ENCODE measurements at places on chromosomes 12 and 14. TPM values are rescaled to one million over a fixed set of nuclear protein-coding genes. Genes with fewer than 3 reads are reported as not detected.

- no peak for DNase-seq
These were observed 272.6 kb downstream of the PRKD1 start for GRCh38 chr14:29654901-29655550.

DNA sequence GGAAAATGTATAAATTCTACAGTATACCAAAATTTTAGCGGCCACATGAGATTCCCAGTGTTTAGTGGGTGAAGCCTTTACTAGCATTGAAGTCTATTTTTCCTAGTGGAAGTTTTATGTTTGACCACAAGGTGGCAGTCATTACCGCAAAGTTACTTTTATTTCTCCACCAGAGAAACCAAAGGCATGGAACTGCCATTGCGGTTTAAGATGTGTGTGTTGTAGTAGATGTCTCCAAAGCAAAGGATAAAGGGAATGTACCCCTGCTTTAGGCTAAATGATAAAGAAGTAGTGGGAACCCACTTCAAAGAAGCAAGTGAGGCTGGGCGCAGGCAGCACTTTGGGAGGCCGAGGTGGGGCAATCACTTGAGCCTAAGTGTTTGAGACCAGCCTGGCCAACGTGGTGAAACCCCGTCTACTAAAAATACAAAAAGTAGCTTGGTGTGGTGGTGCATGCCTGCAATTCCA is 140.5 kb downstream of the PRKCH start:
- peak; percentile 59 for DNase-seq

- no peak for DNase-seq
These were observed 574 bp upstream of the CRADD start for GRCh38 chr12:93676408-93677194.

DNA sequence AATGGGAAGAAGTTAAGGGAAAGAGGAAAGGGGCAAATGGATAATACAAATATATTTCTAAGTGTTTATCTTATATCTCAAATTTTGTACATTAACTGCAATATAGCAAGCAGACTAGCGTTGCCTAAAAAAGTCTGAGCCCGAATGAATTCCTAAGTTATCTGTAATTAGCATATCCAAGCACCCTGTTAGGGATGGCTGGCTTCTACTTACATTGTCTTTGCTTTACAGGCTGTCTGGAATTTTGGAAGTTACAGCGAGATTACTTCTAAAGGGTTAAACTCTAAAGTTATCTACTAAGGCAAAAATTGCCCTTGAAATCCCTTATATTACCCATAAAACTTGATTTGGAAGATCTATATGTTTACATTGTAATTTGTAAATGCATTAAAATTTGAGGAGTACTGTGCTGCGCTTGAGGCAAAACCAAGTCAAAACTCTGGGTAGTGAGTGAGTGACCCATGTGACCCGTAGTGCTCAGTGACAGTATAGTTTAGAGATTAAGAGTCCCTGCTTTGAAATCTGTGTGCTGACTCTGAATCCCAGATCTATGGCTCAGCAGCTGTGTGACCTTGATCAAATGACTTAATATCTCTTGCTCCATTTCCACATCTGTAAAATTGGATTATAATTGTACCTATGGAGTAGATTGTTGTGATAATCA is 17.3 kb upstream of the LIN7A start:
- no peak for DNase-seq

GRCh38 chr12:57734591-57734990 is 4.0 kb downstream of the AGAP2 start:
- no peak for DNase-seq

DNA sequence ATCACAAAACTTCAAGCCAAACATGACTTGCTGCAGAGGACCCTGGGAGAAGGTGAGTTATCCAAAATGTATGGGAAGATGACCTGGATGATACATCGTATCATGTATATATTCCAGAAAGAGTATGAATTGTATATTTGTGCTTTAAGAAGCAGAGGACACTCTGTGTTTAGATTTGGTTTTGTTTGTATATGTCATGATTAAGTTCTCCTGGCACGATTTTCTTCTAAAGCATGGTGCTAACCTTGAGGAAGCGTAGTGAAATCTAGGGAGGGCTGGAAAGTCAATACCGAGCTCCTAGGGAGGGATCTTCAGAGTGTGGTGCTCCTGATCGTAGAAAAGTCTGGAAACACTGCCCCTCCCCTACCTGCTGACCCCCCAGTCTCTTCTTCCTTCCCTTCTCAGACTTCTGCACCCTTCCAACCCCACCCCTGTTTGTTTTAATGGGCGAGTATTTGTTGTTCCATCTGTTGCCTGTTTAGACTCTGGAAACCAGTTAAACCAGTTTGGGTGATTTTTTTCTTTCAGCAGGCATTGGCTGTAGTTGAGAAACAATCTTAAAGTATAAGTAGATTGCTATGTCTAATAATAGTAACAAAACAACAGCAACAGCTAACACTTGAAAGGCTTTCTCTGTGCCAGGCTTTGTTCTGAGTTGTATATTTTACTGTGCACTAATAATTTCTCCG is 141.6 kb downstream of the KICS2 start:
- peak; percentile 75 for DNase-seq

The SCN8A gene
- 4.2 TPM for total RNA-seq

The FBRSL1 gene
- 101 TPM for total RNA-seq

The COX8C gene
- not detected for total RNA-seq

DNA sequence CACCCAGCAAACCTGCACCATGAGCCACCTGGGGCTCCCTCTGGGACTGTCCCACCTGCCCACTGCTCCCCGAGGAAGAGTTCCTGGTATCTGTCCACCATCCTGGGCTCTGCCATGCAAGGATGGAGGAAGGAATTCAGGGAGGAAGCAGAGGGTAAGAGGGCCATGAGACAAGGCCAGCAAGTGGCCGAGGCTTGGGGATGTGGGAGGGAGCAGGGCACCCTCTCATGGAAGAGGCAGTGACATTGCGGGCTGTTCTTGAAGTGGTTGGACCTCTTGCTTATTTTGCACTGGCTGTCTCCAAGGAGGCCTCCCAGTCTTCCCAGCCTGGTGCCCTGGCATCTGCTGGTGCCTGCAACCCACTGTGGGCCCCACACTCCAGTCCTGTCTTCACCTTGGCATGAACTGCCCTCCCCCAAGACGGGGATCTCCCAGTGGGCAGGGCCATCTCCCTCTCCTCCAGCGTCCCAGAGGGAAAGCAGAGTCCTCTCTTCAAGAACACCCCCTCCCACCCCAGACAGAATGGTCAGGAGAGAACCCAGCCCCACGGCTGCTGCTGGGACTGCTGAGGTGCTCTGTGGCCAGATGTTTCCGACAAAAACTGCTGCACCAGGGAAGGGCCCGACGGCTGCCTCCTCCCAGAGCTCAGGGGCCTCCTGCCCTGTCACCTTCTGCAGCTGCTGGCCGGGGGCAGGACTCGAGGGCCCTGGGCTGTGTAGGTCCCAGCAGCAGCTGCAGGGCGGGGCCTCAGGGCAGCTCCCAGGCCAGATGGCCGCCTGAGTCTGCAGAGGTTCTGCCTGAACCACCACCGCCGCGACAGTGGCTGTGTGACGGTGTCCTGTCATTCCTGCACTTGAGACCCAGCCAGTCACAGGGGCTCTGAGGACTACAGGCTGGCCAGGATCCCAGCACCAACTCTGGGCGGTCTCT is 1.8 kb upstream of the AKT1 start:
- peak; percentile 51 for DNase-seq

GRCh38 chr14:56862836-56863235 is 52.6 kb upstream of the OTX2 start:
- no peak for DNase-seq

GRCh38 chr12:33427071-33427470 is 12.5 kb downstream of the SYT10 start:
- no peak for DNase-seq

The MAP3K9 gene
- 13.0 TPM for total RNA-seq

- no peak for DNase-seq
These were observed 84.0 kb downstream of the DCAF5 start for GRCh38 chr14:69068744-69069421.

DNA sequence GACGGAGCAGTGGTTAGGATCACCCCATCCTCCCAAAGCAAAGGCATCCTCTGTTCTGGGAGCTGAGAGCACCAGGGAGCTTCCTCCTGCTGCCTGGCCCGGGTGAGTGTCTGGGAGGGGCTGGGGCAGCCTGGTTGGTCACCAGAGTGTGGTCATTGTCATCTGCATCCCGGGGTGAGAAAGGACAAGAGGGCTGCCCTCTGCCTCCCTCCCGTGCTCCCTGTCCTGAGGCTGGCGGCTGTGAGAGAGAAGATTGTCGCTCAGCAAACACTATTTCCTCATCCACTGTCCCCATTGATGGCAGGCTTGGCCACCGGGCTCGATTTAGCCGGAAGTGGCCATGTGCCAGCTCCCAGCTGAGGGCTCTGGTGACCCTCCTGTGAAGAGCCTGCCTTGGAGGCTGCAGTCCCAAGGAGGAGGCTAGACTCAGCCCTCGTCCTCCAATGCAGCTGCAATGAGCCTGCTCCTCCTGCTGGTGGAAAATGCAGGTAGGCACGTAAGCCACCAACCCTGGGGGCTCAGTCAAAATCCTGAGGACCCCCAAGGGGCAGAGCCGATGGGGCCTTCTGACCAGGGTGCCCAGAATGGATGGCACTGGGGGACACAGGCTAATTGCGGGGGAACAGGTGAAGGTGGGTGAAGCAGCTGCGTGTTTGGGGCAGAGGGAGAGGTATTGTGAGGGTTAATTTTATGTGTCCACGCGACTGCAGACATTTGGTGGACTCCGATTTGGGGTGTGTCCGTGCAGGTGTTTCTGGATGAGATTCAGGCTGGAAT is 155.7 kb downstream of the KIF26A start:
- peak; percentile 68 for DNase-seq

DNA sequence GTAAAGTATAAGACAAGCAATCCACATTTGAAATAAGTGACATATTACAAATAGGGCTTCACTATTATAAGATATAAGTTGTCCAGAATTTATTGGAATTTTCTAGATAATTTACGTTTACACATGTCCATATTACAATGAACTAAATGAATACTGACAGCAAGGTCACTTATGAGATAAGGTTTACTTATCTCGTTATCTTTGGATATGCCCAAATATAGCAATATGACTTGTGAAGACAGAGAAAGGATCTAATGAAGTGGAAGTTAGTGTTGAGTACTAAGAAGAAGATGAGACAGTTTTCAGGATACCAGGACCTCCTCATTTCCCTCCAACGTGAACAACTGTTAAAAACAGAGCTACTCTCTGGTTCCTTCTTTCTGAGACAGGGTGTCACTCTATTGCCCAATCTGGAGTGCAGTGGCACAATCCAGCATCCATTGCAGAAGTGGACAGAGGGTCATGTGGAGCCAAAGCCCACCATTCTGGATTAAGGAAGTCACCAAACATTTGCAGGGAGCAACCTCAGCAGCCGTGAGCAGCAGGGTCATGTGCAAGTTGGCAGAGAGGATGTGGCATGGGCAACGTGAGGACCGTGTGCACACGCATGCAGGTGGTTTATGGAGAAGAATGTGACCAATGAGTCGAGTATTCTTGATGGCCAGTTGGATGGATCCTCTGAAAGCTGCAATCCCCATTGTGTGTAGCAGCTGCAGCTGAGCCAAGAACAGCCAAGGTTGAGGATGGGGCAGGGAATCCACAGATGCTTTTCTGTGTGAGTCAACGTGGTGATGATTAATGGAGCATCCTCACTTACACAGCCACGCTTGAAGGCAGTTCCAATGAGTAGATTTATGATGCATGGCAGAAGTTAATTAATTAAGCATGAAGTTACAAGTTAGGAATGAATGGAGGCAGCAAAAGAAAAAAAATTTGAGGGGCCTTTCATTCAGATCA is 111.0 kb downstream of the BICD1 start:
- no peak for DNase-seq

DNA sequence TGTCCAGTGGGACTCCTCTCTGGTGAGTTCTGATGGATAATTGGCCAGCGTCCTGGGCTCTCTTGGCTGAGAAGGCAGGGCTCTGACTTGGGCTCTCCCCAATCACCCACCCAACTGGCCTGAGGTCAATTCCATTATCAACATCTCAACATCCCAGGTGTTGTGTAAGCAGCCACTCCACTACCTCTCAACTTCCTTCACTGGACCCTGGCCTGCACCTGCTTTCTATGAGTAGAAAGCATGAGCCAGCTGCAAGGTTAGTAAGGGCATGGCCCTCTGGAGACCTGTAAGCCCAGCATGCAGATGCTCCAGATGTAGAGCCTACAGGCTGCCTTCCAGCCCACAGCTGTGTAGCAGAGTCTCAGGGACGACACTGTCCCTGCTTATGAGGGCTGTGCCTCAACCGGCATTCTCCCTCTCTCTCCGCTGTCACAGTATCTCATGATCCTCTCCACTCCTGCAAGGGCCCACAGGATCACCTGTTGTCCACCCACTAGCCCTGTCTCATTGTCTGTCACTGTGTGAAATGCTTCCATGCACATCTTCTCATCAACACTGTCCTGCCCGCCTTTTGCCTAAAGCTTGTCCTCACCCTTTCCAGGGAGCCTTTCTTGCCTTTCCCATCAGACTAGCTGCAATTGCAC is 5.4 kb upstream of the KRT81 start:
- no peak for DNase-seq

DNA sequence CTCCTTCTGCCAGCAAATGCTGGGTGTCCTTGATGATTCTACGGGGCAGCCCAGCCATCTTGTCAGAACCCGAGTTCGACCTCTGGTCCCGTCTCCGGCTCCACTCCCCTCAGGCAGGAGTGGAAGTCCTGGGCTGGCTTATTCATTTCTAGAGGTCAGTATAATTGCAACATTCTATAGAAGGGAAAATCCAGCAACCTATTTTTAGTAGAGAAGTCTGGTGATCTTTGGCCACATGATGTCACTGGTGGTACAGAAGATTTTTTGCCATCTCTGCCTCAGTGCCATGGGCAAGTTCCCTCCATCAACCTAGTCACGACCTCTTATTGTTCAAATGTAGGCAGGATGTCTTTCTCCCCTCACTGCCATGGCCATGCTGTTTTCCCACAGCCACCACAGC is 22.4 kb downstream of the OR10G2 start:
- DNase-seq = no peak

GRCh38 chr14:67653651-67654280 is 20.7 kb downstream of the VTI1B start:
- no peak for DNase-seq

The NOXRED1 gene
- total RNA-seq = 0.35 TPM

The CLEC4A gene
- 1.8 TPM for total RNA-seq

DNA sequence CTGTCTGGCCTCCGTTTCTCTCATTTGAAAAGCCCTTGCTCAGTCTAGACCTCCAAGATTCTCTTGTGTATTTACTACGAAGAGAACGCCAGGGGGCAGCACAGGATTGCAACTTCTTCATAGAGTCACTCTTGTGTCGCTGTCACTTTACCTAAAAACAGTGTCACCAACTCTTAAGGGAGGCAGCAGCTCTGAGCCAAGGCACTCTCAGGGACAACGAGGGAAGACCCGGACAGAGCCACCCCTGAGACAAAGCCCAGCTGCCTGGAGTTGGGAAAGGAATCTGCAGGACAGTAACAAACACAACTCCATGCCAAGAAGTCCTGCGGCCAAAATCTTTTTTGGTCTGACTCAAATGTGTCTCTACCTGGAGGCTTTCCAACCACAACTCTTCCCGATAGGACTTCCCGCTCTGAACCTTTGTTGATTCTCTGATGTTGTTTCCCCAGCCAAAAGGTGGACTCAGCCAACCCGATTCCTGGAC is 9.6 kb upstream of the RPAP3 start:
- DNase-seq = peak; percentile 81

GRCh38 chr14:53011053-53011462 is 60.2 kb upstream of the FERMT2 start:
- peak; percentile 31 for DNase-seq
